Inflammatory macrophage (primary cell): ENCODE measurements at places on chromosomes 6 and 20.

DNA sequence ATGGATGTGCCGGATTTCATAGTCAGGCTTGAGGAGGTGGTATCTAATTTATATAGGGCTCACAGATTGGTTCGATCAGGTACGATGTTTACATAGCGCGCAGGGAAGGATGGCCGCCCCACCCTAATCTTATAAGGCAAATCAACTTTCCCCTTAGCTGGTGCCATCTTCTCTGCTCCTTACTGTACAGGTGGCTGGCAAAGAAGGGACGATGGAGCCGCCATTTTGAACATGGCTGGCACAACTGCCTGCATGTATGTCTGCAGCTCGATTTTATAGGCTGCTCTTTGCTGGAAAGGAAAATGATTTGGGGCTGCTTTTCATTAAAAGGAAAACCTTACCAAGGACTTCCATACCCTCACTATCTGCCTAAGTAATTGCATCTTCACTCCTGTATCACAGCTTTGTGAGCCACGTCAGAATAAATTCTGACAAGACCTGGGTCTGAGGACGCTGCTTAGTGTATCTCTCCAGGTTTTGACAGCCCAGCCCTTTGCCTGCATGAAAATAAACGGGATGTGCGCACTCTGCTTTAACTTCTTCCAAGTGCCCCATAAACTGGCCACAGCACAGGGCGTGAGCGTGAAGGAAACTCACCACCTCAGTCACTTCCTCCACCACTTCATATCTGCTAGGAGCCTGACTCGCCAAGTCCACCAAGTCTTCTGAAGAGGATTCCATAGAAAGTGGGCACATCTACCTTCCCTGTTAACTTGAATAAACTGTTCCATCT is 109.4 kb upstream of the ARMC2 start:
- DNase-seq, result peak; percentile 67

- DNase-seq, result no peak
Observed at GRCh38 chr6:105608711-105609374, 206.0 kb upstream of the PREP start.

DNA sequence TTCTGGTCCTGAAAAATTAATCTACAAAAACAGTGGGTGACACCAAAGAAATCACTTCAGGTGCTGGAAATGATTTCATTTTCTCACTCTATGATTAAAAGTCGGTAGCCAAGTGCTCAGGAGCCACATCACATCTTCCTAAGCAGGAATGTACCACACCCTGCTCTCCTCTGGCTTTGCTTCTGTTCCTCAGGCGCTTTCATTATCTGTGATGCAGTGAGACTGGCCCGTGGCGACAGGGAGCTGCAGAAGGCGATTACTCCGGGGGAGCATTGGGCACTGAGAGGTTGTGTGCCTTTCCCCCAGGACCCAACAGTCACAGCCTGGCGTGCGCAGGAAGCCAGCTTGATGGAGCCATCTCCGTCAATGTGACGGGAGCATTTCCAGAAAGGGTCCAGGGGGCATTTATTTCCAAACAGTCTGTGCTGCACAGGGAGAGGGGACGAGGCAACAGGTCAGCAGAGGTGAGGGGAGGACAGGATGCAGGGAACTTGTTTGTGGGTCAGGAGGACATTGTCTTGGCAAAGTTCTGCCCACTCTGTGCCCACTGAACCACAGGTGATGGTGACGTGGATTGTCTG is 5.6 kb upstream of the ZNF831 start:
- no peak for DNase-seq

GRCh38 chr20:43821795-43822194 is 92.9 kb upstream of the TOX2 start:
- no peak for DNase-seq

GRCh38 chr20:64133951-64134407 is 26.6 kb upstream of the NPBWR2 start:
- no peak for DNase-seq
